Activated naive CD4-positive, alpha-beta T cell treated with anti-CD3 and anti-CD28 coated beads, Interleukin-2, amount 50 U/mL, for 16 hours (primary cell): ENCODE measurements at places on chromosomes 3 and 15.

GRCh38 chr15:44545913-44546802 lies 9.2 kb downstream of the EIF3J start:
- peak; percentile 53 for DNase-seq

DNA sequence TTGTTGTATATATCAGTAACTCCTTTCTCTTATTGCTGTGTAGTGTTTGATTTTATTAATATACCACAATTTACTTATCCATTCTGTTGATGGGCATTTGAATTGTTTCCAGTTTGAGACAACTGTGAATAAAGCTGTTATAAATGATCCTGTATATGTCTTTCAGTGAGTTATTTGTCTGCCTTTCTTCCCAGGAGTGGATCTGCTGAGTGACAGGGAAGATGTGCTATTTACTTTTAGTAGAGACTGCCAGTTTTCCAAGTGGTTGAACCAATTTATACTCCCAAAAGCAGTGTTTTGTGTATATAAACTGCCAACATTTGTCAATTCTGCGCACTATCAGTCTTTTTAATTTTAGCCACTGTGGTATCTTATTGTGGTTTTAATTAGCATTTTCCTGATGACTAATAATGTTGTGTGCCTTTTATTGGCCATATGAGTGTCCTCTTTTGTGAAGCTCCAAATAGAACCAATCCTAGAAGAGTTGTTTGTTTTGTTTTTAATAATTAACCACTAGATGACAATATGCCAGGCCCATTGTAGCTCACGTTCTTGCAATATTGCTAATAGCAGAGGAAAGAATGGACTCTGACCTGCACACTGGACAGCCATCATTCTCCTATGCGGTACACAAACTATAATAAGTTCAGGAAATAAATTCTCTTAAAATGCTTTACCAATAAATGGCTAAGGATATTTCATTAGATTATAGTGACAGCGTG lies 25.3 kb downstream of the TRANK1 start:
- no peak for DNase-seq

GRCh38 chr3:60633644-60634043 lies 617.6 kb downstream of the FHIT start:
- DNase-seq = no peak

GRCh38 chr15:74109713-74110112 lies 20.7 kb upstream of the ISLR2 start:
- DNase-seq = no peak

- no peak for DNase-seq
Observed at GRCh38 chr15:35663956-35664355, 118.0 kb upstream of the DPH6 start.

- no peak for DNase-seq
Observed at GRCh38 chr15:78129077-78129750, 2.0 kb downstream of the CIB2 start.

- DNase-seq = no peak
Observed at GRCh38 chr3:181418233-181418632, 293.5 kb upstream of the SOX2 start.

DNA sequence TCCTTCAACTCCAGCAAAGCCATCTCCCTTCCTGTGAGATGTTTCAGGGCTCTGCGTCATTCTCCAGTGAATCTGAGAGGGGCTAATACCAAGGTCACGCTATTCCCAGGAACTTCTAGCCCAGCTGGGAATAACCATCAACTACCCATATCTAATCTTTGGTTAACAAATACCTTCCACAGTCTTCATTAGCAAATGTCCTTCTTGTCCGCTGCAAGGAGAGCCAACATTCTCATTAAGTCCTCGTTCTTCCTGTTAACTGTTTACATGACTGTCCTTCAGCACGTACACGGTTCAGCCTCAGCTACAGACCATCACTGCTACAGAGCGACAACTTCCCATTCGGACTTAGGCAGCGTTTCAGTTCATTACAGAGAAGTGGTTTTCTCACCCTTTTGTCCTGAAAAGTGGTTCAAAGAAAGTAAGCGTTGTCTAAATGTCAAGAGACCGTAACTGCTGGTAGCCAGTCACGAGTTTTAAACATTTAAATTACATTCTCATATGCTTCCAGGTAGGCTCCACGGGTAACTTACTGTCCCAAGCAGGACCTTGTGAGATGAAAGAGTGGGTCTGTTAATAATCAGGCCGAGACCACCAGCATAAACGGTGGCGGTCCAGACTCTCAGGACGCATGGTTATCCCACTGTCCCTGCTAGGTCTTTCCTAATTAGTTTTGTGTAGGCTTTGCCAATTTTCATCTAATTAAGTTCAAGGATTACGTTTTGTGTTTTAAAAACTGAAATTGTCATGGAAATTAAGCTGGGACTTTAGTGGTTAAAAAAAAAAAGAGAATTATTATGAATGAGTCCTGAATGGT lies 63.8 kb downstream of the CHSY1 start:
- no peak for DNase-seq

GRCh38 chr3:175240921-175241320 lies 381.8 kb downstream of the NAALADL2 start:
- DNase-seq = no peak

GRCh38 chr15:35394416-35394815 lies 151.5 kb downstream of the DPH6 start:
- DNase-seq = no peak

GRCh38 chr3:43858294-43858701 lies 167.6 kb downstream of the ABHD5 start:
- no peak for DNase-seq

DNA sequence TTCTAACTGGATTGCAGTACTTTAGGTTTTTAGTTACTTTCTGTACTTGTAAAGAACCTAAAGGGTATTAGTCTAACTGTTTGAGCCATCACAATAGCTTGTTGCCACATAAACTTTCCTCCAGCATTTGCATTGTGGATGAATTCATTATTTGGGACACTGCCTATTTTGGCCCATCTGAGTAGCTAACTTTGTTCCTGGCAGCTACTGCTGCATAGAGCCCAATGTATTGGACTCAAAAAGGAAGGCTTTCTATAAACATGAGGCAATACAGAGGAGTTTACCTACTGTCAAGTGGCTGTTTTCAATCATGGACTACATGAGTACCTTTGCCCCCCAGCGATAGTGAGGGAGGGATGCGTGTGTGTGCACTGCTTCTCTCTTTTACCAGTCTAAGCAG lies 1.9 kb downstream of the ROBO2 start:
- no peak for DNase-seq

GRCh38 chr3:14435175-14436014 lies 33.0 kb downstream of the SLC6A6 start:
- no peak for DNase-seq

GRCh38 chr3:139302084-139302800 lies 41.6 kb upstream of the MRPS22 start:
- no peak for DNase-seq

DNA sequence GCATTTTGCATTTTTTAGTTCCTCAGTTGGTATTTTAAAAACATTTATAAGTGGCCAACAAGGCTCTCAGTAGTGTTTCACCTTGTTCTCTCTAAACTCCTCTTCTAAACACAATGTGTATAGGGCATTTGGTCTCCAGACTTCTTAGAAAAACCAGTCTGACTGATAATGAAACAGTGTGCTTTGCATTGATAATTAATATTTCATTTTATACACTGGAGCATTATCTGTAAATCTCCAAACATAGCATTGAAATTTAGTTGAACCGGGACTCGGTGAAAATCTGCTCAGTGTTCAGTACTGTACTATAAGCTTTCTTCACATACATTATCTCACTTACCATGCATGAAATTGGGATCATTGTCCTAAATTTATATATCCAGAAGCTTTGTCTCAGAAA lies 53.6 kb downstream of the SETD5 start:
- no peak for DNase-seq

- DNase-seq = no peak
Observed at GRCh38 chr3:20503394-20504082, 317.5 kb upstream of the SGO1 start.

DNA sequence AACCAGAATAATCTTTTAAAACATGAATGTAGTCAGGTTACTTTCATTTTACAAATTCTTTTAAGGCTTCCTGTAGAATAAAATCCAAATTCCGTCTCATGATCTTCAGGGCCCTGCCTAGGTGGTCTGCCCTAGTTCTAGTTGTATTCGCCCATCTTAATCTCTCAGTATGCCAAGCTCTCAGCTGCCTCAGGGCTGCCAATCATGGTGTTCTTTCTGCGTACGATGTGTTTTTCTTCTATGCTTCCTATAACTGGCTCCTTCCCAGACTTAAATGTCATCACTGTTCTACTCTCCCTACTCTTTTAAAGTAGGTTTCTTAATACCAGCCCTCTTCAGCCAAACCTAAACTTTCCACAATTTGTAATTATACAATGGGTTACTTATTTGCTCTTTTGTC lies 107.4 kb downstream of the GREM1 start:
- no peak for DNase-seq

DNA sequence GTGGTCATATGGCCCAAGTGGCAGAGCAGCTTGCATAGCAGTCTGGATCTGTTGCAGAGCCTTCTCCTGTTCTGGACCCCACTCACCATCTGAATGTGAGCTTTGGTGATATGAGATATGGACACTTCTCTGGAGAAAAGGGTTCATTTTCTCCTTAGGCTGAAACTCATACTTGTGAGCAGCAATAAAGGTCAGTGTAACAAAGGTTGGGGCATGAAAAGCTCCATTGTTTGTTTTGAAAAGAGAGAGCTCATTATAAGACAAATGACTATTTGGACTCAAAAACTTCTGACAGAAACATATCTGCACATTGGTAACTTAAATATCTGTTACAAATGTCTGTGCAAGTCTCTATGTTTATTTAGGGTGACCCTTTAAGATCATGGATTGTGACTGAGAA lies 517.3 kb downstream of the MFSD1 start:
- no peak for DNase-seq

GRCh38 chr3:13307041-13307440 lies 113.1 kb downstream of the NUP210 start:
- DNase-seq = no peak

GRCh38 chr15:91769476-91769875 lies 84.0 kb upstream of the SLCO3A1 start:
- DNase-seq = no peak

- no peak for DNase-seq
Observed at GRCh38 chr15:40365624-40366456, 7.8 kb downstream of the DISP2 start.

DNA sequence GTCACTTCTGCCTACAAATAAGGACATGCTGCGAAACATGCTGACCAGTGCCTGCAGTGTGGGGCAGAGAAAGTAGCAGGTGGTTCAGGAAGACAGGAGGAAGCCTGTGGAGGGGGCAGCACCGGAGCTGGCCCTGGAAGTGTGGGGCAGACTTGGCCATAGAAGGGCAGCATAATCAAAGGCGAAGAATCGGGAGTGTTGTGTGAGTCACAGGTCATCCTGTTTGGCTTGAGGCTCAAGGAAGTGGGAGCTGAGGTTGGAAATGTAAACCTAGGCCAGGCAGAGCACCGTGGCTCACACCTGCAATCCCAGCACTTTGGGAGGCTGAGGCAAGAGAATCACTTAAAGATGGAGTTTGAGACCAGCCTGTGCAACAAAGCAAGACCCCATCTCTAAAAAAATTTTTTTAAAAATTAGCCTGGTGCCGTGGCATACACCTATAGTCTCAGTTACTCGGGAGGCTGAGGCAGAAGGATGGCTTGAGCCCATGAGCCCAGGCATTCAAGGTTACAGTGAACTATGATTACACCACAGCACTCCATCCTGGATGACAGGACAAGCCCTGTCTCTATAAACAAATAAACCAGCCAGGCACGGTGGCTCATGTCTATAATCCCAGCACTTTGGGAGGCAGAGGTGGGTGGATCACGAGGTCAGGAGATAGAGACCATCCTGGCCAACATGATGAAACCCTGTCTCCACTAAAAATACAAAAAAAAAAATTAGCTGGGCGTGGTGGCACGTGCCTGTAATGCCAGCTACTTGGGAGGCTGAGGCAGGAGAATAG lies 54.0 kb downstream of the FAM43A start:
- DNase-seq = no peak

DNA sequence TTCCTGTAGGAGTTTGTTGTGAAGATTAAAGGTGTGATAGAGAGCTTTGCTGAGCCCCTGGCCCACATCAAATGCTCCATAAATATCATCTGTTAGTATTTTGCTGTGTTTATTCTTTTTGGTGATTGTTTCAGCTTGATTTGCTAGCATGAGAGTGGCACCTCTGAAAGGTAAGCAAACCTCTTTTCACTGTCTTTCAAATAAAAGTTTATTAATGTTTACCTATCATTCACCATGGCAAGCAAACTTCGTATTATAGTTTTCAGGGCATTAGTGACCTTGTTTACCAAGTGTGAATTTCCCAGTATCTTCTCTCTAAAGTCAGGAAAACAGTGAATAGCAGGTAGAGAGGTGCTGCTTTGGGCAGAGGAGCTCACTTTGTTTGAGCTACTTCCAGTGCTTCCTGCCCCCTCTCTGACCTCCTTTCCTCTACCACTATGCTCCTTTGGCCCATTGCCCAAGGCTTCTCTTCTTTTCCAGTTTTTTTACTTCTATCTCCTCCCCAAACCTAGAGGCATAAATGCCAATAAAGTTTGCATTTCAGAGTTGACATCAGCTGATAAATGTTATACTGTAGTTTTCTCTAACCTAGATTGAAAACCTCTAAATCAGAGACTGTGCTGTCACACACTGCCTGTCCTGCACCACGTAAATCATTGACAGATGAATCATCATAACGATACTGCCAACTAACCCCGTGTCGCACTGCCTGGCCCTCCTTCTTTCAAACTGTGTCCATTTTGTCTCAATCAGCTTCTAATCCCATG lies 569.0 kb downstream of the TUSC7 start:
- DNase-seq = no peak

DNA sequence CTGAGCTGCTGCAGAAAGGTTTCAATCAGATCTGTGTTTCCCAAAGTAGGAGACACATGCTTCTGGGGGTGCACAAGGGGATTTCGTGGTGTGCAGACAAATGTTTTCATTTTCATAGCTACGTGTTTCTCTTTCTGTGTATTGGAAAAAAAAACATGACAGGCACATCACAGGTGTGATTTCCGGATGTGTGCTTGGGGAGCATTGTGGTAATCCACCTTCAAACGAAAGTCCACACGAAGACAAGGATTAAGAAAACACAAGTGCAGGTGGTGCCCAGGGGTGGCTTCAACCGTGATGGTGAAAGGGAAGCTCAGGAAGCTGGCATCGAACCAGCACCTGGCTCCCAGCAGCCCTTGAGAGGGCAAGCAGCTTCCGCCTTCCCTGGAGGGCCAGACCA lies 164.6 kb upstream of the LINGO1 start:
- no peak for DNase-seq

GRCh38 chr3:188956839-188957489 lies 214.8 kb upstream of the TPRG1 start:
- DNase-seq = no peak

DNA sequence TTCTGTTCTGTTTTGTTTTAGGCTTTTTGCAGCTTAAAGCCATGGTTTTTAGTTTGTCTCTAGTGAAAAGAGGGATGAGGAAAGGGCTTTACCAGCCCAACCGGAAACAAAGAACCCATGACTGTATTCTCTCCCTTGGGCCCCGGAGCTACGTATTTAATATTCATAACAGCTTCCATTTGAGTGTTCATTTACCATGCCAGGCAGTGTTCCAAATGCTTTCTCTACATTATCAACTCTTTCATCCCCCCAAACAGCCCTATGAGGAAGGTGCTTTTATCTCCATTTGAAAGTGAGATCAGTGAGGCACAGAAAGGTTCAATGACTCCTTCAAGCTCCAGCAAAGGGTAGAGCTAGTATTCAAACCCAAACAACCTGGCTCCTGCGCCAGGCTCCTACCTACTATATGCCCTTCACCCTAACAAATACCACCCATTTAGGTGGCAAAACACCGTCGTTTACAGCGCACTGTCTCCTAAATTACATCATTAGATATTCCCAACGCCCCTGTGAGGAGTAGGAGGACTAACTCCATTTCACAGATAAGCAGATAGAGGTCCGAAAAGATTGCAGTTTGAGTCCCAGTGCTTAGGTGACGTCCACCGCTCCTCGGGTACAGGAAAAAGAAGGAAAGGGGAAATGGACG lies 27.9 kb downstream of the GTPBP8 start:
- peak; percentile 26 for DNase-seq
